Activated CD4-positive, alpha-beta T cell treated with anti-CD3 and anti-CD28 coated beads, Interleukin-2, Interleukin-4, amounts not matched to agents 100 ng/mL and 50 ng/mL, durations not matched to agents 16 hours and 8 hours (primary cell): ENCODE measurements at places on chromosomes 4 and X.

- DNase-seq: no peak
These were observed 53.1 kb upstream of the TMEM33 start for GRCh38 chr4:41881981-41882624.

- no peak for DNase-seq
These were observed 111.8 kb upstream of the FRMPD4 start for GRCh38 chrX:12026481-12026880.

DNA sequence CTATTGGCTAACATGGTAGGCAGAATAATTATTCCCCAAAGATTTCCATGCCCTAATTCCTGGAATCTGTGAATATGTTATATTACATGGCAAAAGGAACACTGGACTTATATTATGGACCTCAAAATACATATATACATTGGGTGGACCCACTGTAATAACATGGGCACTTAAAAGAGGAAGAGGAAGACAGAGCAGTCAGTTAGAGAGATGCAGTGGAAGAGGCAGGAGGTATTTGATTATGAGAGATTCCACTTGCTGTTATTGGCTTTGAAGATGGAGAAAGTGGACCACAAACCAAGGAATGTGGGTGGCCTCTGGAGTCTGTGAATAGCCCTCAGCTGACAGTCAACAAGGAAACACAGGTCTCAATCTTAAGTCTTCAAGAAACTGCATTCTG, 14.0 kb upstream of the ART3 start:
- no peak for DNase-seq

GRCh38 chrX:44675362-44676024, 132.8 kb upstream of the FUNDC1 start:
- DNase-seq: no peak

GRCh38 chr4:113496698-113497097, 264.8 kb downstream of the CAMK2D start:
- DNase-seq: no peak
